ENCODE measurements at places on chromosomes 16 and 17.

DNA sequence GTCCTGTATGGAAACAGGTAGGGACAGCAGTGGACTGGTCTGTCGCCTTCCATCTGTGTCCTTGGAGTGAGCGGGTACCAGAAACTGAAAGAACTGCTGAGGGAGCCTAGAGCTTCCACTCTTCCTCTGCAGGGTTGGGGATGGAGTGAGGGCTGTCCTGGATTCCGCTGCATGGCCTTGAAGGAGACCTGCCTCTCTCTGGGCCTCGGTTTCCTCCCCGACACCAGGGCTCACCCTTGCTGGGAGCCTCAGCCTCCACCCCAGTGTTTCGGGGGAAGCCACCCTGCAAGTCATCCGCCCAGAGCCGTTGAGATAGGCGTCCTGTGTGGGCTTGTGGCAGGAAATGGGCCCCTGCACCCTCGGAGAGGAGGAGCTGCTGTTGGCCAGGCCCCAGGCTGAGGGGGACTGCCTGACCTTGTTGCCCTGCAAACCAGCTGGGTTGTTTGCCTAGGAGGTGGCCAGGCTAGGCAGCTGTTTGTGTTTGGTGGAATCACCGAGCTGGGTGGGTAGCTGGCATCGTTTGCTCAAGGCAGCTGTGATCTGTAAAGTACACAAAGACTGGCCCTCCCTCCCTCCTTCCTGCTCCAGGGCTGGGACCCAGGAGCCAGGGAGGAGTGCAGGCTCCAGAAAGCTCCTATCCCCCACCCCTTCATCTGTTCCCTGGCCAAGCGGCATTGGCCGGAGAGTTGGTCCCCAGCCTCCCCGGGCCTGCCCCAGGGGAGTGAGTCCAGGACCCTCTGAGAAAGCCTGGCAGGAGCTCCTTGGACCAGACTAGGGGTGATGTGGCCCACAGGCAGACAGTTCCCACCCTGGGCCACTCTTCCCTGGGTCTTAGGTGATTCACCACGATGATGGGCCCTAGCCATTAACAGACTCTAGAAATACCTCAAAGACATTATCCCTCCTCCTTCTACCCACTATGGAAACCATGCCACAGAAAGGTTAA is 1.3 kb downstream of the RAB37 start:
- no peak for DNase-seq

GRCh38 chr16:88727871-88728270 is 21.6 kb downstream of the CTU2 start:
- DNase-seq: no peak

- DNase-seq: no peak
These were observed 254.2 kb downstream of the ZFHX3 start for GRCh38 chr16:72793716-72794115.

DNA sequence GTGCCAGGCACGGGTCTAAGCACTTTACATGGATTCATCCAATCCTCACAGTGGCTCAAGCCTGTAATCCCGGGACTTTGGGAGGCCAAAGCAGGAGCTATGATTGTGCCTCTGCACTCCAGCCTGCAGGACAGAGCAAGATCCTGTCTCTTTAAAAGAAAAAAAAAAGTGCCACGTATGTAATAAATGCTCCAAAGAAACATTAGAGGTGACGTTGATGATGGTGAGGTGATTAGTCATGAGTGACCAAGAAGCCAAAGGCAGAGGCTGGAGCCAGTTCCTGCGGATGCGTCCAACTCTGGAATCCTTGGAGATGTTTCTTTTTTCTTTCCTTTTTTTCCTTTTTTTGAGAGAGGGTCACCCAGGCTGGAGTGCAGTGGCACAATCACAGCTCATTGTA is 59.4 kb upstream of the SIAH1 start:
- no peak for DNase-seq

- DNase-seq: no peak
These were observed 24.6 kb upstream of the GUCY2D start for GRCh38 chr17:7977805-7978204.

GRCh38 chr16:76976101-76976500 is 214.9 kb upstream of the MON1B start:
- DNase-seq: no peak

GRCh38 chr16:29983420-29984136 is 9.9 kb downstream of the TAOK2 start:
- no peak for DNase-seq

DNA sequence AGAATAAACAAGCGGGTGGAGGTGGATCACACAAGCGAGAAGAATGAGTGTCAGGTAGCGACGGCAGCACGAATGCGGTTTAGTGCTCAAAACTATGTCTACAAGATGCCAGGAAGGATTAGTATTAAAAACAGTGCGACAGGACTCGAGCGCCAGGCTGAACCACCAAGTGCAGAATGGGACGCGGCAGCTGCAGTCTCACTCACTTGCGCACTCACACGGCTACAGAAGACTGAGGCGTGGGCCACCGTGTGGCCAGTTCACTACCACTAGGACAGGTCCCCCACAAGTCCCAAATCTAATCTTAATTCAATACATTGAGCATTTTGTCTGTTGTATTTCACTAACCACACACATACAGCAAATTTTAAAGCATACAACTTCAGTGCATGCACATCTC is 35.7 kb upstream of the TRAP1 start:
- DNase-seq: no peak

DNA sequence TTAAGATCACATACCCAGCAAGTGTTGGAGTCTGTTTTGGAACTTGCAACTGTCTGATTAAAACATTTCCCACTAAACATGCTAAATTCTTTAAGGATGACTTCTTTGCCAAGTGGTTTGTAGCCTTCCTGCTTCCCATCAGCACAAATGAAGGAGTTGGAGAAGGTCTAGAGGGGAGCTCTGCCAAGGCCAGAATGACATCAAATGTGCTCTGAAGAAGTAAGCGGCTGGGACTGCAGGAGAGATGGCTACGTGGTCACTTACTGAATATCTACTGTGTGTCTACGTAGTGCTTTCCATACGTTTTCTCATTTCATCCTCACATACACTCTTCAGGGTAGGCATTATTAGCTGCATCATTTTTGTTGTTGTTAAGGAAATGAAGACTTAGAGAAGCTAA is 135.7 kb upstream of the NLRP1 start:
- DNase-seq: no peak

DNA sequence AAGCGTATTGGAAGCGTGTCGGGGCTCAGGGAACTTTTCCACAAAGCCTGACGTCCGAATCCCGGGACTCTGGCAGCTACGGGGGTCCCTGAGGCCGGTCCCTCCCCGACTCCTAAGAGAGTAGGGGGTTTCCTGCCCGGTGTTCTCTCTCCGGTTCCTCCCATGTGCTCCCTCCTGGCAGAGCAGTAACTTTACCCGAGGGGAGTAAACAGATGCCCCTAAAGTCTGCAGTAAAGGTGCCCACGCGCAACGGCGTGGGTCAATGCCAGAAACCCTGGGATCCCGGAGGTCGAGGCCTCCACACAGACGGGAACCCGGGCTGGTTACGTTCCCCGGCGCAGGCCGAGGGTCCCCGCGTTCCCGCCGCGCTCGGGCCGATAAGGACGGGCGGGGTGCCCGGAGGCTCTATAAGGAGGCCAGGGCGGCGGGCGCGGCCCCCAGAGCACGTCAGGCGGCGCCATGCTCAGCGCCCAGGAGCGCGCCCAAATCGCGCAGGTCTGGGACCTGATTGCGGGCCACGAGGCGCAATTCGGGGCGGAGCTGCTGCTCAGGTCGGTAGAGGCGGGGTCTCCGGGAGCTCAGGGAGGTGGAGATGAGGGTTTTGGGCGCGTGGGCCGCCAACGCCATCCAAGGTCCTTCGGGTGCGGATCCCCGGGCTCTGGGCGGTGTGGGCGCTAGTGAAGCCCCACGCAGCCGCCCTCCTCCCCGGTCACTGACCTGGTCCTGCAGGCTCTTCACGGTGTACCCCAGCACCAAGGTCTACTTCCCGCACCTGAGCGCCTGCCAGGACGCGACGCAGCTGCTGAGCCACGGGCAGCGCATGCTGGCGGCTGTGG is at the start of gene HBM:
Gene HBM, plus strand, starts transcription at position 440 of the 836 bp plus-strand sequence. Its CDS starts 20 bp downstream, at position 460.
- DNase-seq: no peak

- DNase-seq: no peak
These were observed 5.5 kb downstream of the USP6 start for GRCh38 chr17:5121186-5121841.

- DNase-seq: no peak
These were observed 49.9 kb downstream of the BAIAP2 start for GRCh38 chr17:81084680-81085419.

DNA sequence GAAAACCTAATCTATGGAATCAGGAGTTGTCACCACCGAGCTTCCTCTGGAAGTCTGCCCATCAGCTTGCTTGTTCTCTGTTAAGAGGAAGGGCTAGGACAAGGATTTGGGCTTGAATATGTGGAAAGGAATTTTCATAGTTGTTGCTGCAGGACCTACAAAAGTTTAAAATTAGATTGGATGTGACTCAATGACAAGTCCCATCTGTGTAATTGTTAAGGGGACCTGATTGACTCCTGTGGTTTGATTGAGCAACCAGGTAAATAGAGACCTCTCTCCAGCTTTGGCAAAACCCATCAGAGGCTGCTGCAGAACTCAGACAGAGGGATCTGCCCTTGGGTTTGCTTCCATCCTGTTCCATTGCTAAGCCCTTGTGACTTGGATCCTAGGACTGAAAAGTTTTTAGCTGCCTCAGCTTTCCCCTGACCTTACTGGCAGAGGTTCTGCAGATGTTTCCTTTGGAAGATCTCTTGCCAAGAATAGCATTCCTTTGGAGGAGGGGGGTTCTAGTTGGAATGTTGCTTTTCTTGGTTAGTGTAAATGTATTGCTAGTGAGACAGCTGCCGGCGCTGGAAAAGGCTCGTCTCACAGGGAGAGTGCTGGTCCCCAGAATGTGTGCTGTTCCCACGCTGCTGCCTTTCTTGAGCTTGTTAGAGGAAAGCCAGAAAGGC is 50.0 kb downstream of the SF3B3 start:
- DNase-seq: no peak

GRCh38 chr16:4649744-4650442 is 25.3 kb downstream of the MGRN1 start:
- DNase-seq: no peak

- DNase-seq: peak; percentile 50
These were observed 104.7 kb upstream of the CHMP6 start for GRCh38 chr17:80886641-80887573.

DNA sequence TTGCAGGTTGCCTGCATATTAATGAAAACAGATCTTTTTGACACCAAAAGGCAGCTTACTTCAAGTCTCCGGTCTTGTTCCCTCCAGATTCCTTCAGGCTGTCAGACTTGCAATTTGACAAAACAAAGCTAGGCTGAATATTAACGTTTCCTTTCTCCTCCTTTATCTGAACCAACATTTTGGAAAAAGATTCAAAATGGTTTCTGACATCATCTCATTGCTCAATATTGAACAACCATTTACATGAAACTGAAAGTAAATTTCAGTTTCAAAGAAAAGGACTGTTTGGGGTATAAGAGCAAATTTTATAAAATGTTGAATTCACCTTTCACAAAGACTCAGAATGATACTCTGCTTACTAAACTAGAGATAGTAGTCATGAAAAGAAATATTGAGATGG is 521.8 kb downstream of the KCNJ2 start:
- DNase-seq: no peak

DNA sequence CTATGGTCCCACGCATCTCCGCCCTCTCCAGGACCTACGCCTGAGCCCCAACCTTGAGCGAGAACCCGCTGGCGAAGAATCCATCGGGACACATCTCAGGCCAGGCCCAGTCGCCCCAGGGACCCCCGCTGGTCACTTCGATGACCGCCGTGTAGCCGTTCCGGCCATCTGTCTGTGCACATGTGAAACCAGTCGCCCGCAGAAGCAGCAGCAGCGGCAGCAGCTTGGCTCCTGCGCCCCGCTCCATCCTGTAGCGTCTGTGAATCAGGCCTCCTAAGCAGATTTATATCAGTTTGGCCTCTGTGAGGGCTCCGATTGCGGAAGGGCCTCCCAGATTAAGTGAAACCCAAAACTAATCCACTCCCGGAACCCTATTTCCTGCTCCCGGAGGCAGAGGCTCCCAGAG is at the start of gene VMO1:
Gene VMO1, minus strand, starts transcription at position 259 of the 406 bp plus-strand sequence. Its CDS starts 12 bp downstream, at position 247.
- DNase-seq: no peak

DNA sequence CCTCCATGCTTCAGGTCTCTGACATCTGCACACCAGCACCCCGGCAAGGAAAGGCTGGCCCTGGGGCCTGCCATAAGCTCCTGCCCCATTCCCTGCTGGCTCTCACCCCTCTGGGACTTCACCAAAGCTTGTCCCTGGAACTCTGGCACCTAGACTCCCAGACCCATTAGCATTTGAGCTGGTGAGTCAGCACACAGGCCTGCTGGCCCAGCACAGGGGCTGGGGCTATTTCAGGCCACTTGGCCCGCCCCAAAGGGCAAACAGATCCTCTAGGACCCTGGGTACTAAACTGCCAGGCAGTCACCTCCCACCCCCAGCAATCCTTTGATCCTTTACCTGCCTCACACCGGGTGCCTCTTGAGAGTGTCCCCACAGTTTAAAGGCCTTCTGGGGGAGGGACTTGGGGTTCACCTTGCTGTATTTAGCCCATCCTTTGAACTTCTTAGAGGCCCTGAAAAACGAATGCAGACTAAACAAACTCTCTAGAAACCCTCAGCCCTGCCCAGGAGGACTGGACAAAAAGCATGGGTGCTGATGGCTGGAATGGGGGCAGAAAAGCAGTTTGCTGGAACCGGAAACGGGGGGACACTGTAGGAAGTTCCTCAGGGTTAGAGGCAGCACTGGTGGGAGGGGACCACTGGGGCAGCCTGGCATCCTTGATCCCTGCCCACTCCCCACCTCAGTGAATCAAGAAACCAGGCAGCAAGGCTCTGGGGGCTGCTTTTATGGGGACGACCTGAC is 3.2 kb upstream of the SAMD14 start:
- no peak for DNase-seq

- DNase-seq: no peak
These were observed 5.9 kb upstream of the GOSR2 start for GRCh38 chr17:46917041-46917440.

DNA sequence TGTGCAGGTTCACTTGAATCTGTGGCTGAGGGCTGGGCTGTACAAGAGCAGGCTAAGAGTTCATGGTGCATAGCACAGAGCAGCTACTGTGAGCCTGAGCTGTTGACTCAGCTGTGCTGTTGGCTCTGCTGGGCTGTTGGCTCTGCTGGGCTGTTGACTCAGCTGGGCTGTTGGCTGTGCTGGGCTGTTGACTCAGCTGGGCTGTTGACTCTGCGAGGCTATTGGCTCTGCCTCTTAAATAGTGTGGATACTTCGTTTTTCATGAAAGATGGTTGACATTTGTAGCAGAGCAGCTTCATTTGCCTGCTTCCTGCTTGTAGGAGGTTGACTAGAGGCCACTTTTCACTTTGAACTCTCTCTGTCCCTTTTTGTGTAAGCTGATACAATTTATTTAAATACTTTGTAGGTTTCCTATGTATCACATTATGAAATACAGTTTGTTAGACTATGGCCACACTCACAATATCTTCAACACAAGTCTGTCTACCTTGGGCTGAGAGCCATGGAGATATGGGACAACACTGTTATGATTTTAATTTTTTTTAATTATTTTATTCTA is 40.3 kb upstream of the CCNF start:
- DNase-seq: no peak

GRCh38 chr16:24988593-24989338 is 26.4 kb downstream of the ARHGAP17 start:
- no peak for DNase-seq
